ENCODE measurements at places on chromosomes 16 and 17.

DNA sequence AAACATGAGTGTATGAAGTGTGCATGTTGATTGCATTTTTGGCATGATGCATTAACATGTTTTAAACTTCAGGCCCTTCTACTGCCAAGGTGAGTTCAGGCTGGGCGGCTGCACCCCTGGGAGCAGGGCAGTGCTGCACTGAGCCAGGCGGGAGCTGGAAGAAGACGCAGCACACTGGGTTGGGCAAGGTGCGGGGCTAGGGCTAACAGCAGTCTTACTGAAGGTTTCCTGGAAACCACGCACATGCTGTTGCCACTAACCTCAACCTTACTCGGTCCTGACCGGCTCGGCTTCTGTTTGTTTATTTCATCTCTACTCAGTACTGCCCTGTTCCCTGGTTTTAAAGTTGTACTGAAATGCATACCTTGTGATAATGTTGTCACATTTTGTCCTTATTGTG is 61.0 kb downstream of the MAP2K4 start:
- no peak for DNase-seq

DNA sequence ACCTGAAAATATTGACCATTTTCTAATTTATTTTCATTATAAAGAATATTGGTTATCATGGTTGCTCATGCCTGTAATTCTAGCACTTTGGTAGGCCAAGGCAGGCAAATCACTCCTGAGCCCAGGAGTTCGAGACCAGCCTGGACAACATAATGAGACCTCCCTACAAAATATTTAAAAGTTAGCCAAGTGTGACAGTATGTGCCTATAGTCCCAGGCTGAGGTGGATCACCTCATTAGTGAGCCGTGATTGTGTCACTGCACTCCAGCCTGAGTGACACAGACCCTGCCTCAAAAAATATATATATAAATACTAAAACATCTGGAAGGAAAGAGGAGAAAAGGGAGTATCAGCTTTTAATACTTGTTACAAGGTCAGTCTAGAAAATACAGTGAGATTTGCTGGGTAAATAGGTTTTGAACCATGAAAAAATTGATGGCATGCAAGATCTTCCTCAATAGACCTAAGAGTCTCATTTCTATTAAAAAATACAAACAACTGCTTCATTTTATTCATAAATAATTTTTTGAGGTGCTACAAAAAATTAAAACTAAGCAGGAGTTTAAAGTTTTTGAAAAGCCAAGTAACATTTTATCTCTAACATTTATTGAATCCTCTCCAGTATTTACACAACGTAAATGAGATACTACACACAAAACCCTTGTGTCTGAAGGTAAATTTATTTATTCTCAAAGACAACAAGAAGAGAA is 47.7 kb downstream of the TUBD1 start:
- no peak for DNase-seq

GRCh38 chr16:381789-382717 is at the start of gene PGAP6:
Gene PGAP6, minus strand, starts transcription at chr16:381978. Its CDS starts 157 bp downstream, at chr16:381821.
- DNase-seq, result peak; percentile 80

DNA sequence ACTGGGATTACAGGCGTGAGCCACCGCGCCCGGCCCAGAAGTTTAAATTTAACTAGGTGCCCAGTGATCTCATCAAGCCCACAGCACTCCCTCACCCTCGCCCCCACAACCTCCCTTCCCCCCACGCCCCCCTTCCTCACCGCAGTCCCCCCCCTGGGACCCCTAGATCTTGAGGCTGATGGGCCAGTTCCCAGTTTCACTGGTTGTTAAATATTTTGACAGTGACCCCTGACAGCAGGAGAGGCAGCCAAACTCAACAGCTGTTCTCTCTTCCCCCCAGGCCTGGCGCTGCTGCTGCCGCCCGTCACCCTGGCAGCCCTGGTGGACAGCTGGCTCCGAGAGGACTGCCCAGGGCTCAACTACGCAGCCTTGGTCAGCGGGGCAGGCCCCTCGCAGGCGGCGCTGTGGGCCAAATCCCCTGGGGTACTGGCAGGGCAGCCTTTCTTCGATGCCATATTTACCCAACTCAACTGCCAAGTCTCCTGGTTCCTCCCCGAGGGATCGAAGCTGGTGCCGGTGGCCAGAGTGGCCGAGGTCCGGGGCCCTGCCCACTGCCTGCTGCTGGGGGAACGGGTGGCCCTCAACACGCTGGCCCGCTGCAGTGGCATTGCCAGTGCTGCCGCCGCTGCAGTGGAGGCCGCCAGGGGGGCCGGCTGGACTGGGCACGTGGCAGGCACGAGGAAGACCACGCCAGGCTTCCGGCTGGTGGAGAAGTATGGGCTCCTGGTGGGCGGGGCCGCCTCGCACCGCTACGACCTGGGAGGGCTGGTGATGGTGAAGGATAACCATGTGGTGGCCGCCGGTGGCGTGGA is 15.6 kb downstream of the QPRT start:
- DNase-seq, result no peak

GRCh38 chr17:80443916-80444643 is 29.1 kb downstream of the ENDOV start:
- no peak for DNase-seq

DNA sequence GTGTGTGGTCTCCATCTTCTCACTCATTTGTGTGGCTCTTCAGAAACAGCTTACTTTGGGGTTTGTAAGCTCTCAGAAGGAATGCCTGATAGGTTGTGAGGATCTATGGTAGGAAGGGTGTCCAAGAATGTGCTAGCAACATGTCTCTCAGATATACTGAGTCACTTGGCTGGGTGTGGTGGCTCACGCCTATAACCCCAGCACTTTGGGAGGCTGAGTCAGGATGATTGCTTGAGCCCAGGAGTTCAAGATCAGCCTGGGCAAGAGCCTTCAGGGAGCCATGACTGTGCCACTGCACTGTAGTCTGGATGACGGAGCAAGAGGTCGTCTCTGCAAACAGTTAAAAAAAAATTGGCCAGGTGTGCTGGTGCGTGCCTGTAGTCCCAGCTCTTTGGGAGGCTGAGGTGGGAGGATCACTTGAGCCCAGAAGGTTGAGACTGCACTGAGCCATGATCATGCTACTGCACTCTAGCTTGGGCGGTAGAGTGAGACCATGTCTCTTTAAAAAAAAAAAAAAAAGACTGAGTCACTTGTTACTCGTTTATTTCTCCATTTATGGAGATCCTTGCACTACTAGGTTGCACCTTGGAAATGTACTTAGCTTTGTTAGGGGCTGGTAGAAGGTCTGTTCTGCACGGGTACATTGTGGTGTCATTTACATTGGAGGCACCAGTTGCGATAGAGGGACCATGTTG is 232.0 kb downstream of the SNX29 start:
- DNase-seq, result no peak

DNA sequence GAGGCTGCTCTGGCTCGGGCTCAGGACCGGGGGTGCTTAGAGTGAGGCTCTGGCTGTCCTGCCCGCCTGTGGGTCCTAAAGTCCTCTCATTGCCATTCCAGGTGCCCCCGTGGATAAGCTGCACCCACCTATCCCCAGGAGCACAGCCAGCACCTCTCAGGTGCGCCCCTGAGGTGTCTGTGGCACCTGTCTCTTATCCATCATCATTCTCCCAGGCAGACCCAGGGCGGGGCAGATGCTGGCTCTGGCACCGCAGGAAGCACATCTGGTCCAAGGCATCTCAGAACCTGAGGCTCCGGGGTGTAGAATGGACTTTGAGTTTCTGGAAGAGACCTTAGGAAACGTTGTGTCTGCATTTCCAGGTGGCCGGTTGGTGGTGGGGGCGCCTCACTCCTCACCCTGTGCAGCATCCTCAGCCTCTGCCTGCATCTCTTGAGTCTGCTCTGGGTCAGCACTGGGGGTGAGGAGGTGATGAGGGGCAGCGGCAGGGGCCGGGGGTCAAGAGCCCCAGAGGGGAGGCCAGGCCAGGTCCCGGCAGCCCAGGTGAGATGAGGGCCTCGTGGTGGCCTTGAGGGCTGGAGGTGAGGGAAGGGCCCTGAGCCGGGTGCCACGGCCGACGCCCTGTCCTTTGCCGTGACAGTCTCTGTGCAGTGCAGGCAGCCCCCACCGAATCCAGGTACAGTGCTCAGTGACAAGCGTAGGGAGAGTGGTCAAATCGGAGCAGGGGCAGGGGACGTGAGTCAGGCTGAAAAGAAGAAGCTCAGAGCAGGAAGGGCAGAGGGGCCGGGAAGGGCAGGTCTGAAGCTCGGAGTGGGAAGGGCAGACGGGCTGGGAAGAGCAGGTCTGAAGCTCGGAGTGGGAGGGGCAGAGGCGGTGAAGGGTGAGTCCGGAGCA is 173.5 kb downstream of the NPIPB11 start:
- no peak for DNase-seq

DNA sequence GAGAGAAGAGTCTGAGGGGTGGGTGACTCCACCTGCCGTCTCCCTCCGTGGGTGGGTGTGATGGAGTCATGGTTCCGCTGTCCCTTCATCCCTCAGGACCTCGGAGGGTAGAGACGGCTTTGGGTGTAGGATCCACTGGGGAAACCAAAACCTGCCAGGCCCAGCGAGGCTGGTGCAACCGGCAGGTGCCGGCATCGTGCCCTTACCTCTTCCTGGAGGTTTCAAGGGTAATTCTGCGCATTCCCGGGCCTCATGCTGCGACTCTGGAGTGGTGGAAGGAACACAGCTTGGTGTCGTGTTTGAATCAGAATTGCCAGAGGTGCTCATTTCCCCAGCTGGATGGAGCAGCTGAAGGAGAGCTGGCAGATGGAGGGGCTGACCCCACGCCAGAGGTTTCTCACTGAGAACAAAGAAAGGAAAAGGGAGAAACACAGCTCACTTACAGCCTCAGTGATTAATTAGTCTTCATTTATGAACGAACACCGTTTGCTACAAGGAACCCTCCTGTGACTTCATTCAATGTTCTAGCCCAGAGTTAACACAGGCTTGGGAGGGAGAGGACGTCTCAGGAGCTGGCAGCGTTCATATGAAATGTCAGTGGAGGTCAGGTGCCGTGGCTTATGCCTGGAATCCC is 16.3 kb upstream of the ATP2A3 start:
- no peak for DNase-seq

GRCh38 chr17:32654324-32654723 is 167.5 kb downstream of the CDK5R1 start:
- no peak for DNase-seq

DNA sequence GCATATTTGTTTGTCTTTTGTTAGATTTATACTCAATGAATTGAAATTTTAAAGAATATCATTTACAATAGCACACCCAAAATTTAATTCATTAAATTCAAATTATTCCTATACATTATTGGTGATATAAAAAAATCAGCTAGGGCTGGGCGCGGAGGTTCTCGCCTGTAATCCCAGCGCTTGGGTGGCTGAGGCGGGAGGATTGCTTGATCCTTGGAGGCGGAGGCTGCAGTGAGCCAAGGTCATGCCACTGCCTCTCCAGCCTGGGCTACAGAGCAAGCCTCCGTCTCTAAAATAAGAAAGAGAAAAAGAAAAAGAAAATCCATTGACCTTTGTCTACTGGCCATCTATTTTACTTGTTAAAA is 4.5 kb upstream of the PRDM7 start:
- DNase-seq, result no peak

GRCh38 chr17:12201294-12201880 is 180.7 kb downstream of the MAP2K4 start:
- DNase-seq, result no peak

DNA sequence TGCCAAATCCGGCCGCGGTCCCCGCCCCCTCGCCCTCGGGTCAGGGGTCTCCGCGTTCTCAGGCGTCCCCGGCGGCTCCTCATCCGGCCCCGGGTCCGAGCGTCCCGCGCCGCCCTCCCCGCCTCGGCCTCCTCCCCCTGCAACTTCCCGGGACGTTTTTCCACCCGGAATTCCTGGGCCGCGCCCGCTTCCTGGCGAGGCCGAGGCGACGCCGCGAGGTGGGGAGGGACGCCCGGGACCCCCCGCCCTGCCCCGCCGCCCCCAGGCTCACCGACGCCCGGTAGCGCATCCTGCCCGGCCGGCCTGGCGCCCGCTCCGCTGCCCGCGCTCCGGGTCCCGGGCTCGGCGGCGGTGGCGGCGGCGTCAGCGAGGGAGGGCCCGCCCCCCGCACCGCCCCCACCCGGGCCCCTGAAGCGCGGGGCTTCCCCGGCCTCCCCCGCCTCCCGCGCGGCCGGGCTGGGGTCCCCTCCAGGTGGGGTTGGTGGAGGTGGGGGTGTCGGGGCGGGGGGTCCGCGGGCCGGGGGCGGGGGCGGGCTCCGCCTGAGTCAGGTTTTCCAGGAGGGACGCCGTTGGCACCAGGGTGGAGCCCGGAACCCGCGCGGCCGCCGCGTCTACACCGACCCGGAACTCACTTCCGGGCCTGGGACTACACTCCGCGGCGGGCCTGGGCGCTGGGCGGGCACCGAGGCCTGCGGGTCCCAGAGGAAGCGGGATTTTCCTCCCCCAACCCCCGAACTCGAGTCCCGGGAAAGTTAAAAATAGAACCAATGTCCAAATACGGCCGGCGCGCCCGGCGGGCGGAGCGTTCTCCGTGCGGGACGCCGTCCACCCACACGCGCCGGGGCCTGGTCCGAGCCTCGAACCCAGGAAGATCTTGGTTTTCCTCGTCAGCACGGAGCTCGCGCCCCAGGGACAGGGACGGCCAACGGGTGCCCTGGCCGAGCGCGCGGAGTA is 6.8 kb downstream of the MYO1C start:
- DNase-seq, result peak; percentile 59

- peak; percentile 63 for DNase-seq
Observed at GRCh38 chr17:51046514-51047384, 73.9 kb downstream of the SPAG9 start.

DNA sequence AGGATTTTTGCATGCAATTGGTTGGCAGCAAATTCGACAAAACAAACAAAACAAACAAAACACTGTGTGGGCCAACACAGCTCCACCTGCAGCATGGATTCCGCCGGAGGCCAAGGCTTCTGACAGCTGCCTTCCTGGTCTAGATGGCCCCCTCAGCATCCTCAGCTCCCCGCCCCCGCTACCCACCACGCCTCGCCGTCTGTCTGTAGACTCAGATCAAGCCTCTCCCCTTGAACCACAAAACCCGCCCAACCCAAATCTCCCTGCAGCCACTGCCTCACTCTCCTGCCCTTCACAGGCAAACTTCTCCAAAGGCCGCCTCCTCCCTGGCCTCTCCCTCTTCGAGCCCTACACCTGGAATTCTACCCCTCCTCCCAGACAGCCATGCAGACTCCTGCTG is 57.9 kb downstream of the RTN4RL1 start:
- DNase-seq, result peak; percentile 57

DNA sequence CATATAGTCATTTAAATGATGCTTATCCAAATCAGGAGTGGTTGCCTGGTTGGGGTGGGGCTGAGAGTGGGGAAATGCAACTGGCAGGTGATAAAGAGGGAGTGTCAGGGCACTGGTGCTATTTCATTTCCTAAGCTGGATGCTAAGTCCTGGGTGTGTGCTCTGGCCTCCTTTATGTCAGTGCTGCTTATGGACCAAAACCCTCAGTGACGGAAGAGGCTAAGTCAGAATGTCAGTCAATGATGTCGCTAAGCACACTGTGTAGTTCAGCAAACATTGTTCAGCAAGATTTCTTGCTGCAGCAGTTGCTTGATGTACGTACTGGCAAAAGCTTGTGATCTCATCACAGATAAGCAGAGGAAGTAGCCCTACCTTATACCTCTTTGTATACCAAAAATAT is 16.4 kb upstream of the FLCN start:
- DNase-seq, result peak; percentile 69

Data from hematopoietic multipotent progenitor cell treated with erythropoietin and hydrocortisone succinate and interleukin-3 and kit ligand, for 6 days (in vitro differentiated cells).